ENCODE measurements at places on chromosomes 12 and 14. TPM values are rescaled to one million over a fixed set of nuclear protein-coding genes. Genes with fewer than 3 reads are reported as not detected.

The ZNF268 gene
- total RNA-seq = 1.4 TPM

The FBLN5 gene
- 5.1 TPM for total RNA-seq

The KLRC1 gene
- not detected for total RNA-seq

The COX8C gene
- total RNA-seq = not detected

The CLEC12A gene
- total RNA-seq = not detected

The ZFYVE21 gene
- total RNA-seq = 46.3 TPM

The CRACR2A gene
- total RNA-seq = 1.1 TPM

The GNG2 gene
- 23.2 TPM for total RNA-seq

The METTL17 gene
- total RNA-seq = 37.8 TPM

The ERBB3 gene
- total RNA-seq = not detected

The ADAM21 gene
- total RNA-seq = not detected

The C1S gene
- total RNA-seq = 35.0 TPM

The KIF5A gene
- 2.8 TPM for total RNA-seq

The NRXN3 gene
- 6.5 TPM for total RNA-seq

The KRT79 gene
- 1.1 TPM for total RNA-seq

The CIDEB gene
- not detected for total RNA-seq

The CSAD gene
- total RNA-seq = 7.5 TPM

The ARL6IP4 gene
- total RNA-seq = 326 TPM

The TSHR gene
- total RNA-seq = not detected

The C12orf75 gene
- total RNA-seq = 288 TPM

The MED6 gene
- 20.1 TPM for total RNA-seq

The OR4E2 gene
- total RNA-seq = not detected

The TSPAN8 gene
- not detected for total RNA-seq

The BDKRB2 gene
- total RNA-seq = 21.6 TPM

The ZNF10 gene
- total RNA-seq = 0.25 TPM

The BEGAIN gene
- total RNA-seq = not detected

All from SJSA1 (cell line).